Diencephalon (tissue), 1 donor: ENCODE measurements at places on chromosomes 2 and 18. TPM values are rescaled to one million over a fixed set of nuclear protein-coding genes. Genes with fewer than 3 reads are reported as not detected.

FAP gene
- 2.3 TPM for total RNA-seq

SDC1 gene
- total RNA-seq: 17.1 TPM

SLC9A2 gene
- total RNA-seq: 1.8 TPM

SPDYA gene
- total RNA-seq: 1.2 TPM

BBS5 gene
- total RNA-seq: 17.8 TPM

CIDEA gene
- not detected for total RNA-seq

SERPINB13 gene
- total RNA-seq: under 0.01 TPM

EMILIN2 gene
- total RNA-seq: 1.8 TPM

NXPH2 gene
- total RNA-seq: 19.4 TPM

DSG2 gene
- total RNA-seq: 6.2 TPM

KIF3C gene
- 133 TPM for total RNA-seq

PRKAG3 gene
- total RNA-seq: not detected

WDR43 gene
- total RNA-seq: 55.4 TPM

MEIS1 gene
- total RNA-seq: 54.2 TPM

ZNF532 gene
- total RNA-seq: 174 TPM

SUPT7L gene
- total RNA-seq: 34.6 TPM

MAP3K2 gene
- total RNA-seq: 57.4 TPM

KATNAL2 gene
- total RNA-seq: 5.8 TPM

STARD6 gene
- not detected for total RNA-seq

TMEM247 gene
- total RNA-seq: not detected

KIF1A gene
- total RNA-seq: 358 TPM

G6PC2 gene
- not detected for total RNA-seq

AMER3 gene
- 33.7 TPM for total RNA-seq

DPP4 gene
- total RNA-seq: 0.46 TPM

ACTG2 gene
- 0.23 TPM for total RNA-seq

TMEFF2 gene
- 55.4 TPM for total RNA-seq

SIX3 gene
- total RNA-seq: 7.4 TPM

SKOR2 gene
- total RNA-seq: 0.23 TPM

ACVR1C gene
- total RNA-seq: 3.5 TPM

MOCOS gene
- 0.69 TPM for total RNA-seq

DLX2 gene
- 5.8 TPM for total RNA-seq

NCKAP5 gene
- total RNA-seq: 11.5 TPM

GALNT13 gene
- total RNA-seq: 37.8 TPM

INPP5D gene
- total RNA-seq: 6.5 TPM

COLEC12 gene
- total RNA-seq: 16.8 TPM

ATP6V1C2 gene
- total RNA-seq: 0.23 TPM

AGXT gene
- total RNA-seq: not detected

BOLL gene
- total RNA-seq: 1.4 TPM
